GM12865 (cell line): ENCODE measurements at places on chromosomes 12 and 14.

DNA sequence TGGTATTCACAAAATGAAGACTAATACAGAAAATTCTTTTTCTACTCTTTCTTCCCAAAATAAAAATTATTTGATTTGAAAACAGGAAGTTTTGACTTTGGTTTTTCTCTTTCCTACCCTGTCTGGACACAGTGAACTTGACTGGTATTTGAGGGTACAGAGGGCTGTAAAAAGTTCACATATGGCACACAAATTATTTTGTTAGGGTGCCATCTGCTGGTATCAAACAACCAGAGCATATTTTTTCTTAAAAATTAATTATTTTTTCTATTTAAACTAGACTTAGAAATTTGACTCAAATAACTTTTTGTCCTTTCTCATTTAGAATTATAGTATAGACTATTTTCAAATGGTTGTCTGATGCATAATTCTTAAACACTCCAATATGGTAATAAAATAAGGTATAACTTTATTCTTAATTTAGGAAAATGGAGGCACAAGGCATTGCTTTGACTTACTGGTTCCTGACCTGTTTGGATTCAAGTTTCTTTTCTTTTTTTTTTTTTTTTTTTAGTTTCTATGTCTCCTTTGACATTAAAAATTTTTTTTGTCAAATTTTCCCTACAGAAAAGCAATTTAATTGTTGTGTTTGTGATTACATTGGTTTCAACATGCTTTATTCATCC is 390.6 kb downstream of the PRKD1 start:
- peak; percentile 32 for DNase-seq

DNA sequence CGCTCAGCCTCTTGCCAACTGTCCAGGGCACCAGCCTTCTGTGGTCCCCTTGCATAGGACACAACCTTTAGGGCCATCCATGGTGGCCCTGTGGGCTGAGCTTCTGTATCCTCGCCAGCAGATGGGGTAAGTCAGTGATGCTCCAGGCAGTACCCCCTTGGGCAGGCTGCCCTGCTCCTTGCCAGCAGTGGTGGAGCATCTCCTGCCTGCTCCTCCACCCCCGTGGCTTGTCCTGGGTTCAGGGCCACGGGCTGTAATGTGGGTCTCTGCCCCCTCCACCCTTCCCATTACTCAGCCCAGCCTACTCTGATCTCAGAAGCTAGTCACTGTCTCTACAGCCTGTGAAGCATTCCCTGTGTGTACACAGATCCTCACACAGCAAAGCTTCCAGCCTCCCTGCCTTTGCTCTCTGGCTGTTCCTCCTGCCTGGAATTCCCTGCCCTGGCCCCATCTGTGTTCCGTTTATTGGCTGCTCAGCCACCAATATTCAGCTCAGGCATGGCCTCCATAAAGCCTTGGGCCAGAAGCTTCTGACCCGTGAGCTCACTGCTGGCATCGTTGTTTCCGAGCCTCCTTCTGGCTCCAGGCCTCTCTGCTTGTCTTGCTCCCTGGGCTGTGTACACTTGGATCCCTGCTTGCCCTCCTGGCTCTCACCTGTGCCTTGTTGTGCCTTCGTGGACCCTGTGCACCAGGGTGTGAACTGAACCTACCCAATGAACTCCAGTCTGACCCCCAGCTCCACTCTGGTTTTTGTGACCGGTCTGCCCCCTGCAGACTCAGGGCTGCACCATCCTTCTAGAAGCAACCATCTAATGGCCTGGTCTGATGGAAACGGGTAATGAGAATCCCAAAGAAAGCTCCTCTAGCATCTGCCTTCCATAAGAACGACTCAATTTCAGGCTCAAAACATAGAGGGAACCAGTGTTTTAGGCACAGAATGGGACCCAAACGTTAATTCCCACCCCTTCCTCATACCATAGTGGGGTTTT is 177.0 kb upstream of the PRMT8 start:
- DNase-seq = peak; percentile 41

- DNase-seq = no peak
These were observed 5.4 kb downstream of the RAB3IP start for GRCh38 chr12:69744109-69744508.

- no peak for DNase-seq
These were observed 5.6 kb downstream of the RIC8B start for GRCh38 chr12:106780010-106780631.

DNA sequence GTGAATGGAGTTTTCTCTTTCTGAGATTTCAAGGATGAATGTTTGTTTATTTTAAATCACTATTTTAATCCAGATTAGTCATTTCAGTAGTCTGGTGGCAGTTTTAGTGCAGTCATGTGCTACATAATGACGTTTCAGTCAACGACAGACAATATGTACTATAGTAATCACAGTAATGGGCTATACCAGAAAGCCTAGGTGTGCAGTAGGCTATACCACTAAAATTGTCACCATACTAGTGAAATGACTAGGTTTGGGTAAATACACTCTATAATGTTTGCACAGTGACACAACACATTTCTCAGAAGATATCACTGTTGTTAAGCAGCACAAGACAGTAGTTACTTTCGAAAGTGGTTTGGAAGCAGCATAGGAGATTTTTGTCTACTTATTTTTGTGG is 203.1 kb downstream of the ETNK1 start:
- DNase-seq = peak; percentile 10

GRCh38 chr14:50371546-50371945 is 25.1 kb downstream of the CDKL1 start:
- DNase-seq = no peak

DNA sequence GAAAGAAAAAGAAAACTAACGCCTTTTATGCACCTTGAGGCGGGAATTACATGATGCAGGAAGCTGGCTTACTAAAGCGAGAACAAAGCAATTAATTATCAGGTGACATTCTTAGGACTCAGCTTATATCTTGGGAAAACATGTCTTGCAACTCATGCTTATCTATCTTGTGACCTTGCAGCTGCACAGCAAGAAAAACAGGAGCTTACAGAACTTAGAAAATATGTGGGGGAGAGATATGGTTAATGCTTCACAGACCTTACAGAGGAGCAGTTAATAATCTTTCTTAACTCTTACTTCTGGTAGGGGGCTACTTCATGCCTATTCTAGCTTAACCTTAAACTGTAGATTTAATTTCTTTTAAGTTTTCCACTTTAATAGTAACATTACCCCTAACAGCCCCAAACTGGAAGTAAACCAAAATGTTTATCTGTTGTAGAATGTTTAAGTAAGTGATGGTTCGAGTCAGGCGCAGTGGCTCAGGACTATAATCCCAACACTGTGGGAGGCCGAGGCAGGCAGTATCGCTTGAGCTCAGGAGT is 13.2 kb upstream of the OR11G2 start:
- DNase-seq = no peak

GRCh38 chr12:131452444-131452860 is 258.4 kb upstream of the SFSWAP start:
- DNase-seq = peak; percentile 59

- DNase-seq = no peak
These were observed 11.7 kb upstream of the CCDC177 start for GRCh38 chr14:69586404-69586803.

DNA sequence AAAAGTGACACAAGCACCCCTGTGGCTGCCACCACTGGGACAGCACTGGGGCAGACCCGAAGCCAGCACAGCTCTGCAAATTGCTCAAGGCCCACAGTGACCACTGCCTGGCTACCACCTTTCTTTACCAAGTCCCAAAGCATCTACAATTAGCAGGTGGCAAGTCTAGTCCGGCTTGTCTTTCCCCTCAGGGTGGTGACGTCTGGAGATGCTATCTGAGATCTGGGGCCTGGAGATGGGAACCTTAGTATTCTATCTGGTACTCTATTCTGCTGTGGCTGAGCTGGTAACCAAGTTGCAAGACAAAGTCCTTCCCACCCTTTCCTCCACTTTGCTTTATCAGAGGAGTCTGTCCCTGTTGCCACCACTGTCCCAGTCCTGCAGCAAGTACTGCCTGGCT is 1010.1 kb upstream of the FLRT2 start:
- DNase-seq = no peak

GRCh38 chr12:74033531-74033930 is 504.1 kb upstream of the ATXN7L3B start:
- no peak for DNase-seq

- no peak for DNase-seq
These were observed 1085.4 kb downstream of the SLC6A15 start for GRCh38 chr12:83827193-83827592.
